ENCODE measurements at places on chromosomes 2 and 18.
A peak's percentile ranks its signal among the peaks of the same experiment; 100 is the strongest.

DNA sequence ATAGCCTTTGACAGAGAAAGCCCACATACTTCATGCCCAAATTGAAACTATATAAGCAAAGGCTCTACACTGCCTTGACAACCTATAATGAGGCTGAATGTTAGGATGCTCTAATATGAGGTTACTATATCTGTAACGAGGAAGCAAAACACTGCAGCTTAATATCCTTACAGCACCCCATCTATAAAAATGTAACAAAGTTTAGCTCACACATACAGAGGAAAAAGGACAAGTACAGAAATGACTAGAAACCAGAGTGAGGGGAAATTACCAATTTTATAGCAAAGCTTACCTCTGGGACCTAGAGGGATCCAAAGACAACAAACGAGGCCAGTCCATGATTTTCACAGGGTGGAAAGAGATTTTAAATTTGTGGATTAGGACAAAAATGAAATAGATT is 138.5 kb downstream of the COL4A4 start:
- no peak for DNase-seq

DNA sequence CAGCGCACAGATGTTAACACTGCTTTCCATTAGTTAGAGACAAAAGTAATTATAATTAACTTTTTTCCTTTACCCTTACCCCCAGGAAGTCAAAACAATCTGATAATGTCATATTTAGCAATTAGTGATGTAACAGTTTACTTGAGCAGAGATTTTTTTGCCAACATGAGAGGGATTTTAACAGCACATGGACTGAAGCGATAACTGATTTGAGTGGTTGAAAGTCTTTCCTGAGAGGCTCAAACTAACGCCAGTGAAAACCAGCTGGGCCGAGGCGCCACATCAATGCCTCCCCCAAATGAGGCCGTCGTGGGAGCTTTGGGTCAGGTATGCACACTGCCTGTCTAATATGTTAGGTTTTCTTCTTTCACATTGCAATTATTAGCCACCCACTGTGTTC is 469.9 kb upstream of the SMIM21 start:
- no peak for DNase-seq

DNA sequence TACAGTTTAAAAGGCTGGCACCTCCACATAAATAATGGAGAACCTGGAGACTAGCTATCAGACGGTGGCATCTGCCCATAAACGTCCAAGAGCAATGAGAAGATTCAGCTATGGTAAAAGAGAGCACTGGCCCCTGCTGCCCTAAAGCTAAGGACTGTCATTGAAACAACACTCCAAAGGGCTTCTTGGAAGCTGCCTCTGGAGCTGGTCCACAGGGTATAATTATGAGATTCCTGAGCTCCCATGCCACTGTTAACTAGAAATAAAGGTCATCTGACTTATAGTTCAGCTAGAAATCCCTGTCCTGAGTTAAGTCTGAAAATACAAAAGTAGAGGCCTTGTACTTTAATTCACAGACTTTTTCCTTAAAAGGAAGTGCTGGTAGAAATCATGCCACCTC is 39.9 kb upstream of the RBMS1 start:
- DNase-seq: no peak

- DNase-seq: no peak
These were observed 879.2 kb upstream of the DDX18 start for GRCh38 chr2:116935097-116935814.

- no peak for DNase-seq
These were observed 16.2 kb upstream of the SSB start for GRCh38 chr2:169782513-169782912.

- DNase-seq: no peak
These were observed 62.7 kb upstream of the LYPD1 start for GRCh38 chr2:132732694-132733093.

GRCh38 chr18:27564066-27564465 is 379.0 kb upstream of the CHST9 start:
- no peak for DNase-seq

DNA sequence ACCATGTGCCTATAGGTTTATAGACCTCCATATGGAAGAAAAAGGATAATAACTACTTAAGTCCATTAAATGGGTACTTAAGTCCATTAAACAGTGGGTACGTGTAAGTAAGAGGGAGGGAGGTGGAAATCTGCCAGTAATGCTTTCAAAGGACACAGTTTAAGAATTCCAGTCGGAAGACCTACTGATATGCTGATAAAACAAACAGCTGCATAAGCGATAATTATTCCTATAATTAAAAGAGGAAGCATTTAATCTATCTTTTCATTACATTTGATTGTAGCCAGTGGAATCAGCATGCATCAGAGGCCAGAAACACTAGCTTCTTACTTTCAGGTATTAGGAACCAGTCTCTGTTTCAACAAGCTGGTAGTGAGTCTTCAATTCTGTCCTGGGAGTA is 96.4 kb upstream of the DDX18 start:
- no peak for DNase-seq

DNA sequence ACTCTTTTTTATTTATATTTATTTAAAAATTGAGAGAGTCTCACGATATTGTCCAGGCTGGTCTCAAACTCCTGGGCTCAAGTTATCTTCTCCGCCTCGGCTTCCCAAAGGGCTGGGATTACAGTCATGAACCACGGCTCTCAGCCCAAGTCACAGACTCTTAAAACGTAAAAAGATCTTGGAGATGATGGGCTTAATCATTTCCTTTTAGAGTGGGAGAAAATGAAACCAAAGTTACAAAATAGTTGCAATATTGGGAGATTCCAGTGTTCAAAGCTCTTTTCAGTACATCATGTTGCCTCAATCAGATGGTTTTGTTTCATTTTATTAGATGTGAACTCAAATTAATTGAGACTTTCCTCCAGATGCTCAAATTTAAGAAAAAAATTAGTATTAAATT is 151.4 kb upstream of the XPO1 start:
- no peak for DNase-seq

DNA sequence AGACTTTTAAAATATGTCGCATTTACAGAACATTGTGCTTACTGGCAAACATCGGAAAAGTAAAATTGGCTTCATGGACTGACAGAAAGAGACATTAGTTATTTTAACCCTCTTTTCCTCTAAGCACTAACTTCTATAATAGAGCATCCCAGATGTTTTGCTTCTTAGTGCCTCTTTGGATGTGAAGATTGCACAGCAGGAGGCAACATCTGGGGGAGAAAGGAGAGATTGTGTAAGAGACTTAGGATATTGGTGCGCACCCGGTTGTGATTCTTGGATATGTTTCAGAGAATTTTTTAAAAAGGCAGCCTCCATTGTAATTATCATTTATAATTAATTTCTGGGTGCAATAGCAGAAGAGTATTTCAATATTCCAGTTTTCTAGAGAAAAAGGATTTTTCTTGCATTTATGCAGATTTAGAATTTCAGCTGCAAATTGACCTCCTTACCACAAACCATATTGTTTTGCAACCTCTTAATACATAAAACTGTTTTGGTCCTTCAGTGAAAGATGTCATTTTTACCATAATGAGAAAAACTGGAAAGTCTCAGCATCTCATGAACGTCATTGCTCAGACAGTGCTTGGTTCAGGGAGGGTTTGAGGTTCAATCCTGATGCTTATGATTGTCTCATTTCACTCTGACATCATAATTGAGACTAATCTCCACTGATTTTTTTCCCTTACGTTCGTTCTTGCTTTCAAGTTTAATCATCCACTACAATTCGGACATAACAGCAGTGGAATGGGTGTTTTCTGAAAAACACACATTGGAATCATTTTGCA is 404.3 kb downstream of the ZNF521 start:
- DNase-seq: no peak

DNA sequence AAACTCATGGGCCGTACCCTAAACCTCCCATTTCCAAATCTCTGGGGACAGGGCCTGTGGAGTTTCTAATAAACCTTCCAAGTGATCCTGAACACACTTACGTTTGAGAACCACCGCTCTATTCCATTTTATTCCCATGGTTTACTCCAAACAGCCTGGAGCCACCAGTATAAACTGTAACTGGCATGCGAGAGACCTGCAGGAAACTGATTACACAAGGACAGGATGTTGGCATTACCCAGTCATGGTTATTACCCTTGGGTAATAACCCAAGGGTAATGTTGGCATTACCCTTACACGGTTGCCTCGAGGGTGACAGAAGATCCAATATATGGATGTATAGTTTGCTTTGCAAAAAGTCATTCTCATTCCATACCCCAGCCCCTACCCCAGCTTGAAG is 37.0 kb upstream of the YPEL5 start:
- peak; percentile 7 for DNase-seq

- DNase-seq: no peak
These were observed 5.5 kb upstream of the ECEL1 start for GRCh38 chr2:232492963-232493700.

DNA sequence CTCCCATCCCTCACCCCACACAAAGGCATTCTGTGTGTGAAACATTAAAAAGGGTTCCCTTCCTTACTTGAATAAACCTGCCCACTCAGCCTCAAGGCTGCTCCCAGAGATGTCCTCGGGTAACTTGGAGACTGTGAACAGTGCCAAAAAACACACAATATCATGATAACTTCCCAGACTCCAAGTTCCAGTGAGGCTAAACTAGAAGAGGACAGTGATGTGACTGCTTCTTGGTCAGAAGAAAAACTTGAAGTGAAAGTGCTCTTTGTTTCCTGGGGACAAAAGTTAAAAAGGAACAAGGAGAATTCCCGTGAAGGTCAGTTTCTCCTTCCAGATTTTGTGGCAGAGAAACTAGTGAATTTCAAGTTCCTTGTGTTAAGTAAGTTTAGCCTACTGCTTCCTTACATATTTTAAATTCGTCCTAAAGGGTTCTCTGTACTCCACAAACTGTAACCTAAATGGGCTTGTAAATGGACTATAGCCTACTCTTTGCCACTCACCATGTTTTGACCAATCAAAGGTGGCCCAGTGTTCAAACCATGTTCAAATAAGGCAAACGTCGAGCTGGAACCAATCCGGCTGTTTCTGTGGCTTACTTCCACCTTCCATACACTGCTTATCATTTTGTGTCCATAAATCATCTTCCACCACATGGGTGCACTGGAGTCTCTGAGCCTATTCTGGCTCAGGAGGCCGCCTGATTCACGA is 20.4 kb downstream of the TPRKB start:
- no peak for DNase-seq

GRCh38 chr2:152099367-152100050 is 665 bp upstream of the CACNB4 start:
- DNase-seq: no peak

- no peak for DNase-seq
These were observed 72.9 kb downstream of the CCBE1 start for GRCh38 chr18:59624369-59624765.

DNA sequence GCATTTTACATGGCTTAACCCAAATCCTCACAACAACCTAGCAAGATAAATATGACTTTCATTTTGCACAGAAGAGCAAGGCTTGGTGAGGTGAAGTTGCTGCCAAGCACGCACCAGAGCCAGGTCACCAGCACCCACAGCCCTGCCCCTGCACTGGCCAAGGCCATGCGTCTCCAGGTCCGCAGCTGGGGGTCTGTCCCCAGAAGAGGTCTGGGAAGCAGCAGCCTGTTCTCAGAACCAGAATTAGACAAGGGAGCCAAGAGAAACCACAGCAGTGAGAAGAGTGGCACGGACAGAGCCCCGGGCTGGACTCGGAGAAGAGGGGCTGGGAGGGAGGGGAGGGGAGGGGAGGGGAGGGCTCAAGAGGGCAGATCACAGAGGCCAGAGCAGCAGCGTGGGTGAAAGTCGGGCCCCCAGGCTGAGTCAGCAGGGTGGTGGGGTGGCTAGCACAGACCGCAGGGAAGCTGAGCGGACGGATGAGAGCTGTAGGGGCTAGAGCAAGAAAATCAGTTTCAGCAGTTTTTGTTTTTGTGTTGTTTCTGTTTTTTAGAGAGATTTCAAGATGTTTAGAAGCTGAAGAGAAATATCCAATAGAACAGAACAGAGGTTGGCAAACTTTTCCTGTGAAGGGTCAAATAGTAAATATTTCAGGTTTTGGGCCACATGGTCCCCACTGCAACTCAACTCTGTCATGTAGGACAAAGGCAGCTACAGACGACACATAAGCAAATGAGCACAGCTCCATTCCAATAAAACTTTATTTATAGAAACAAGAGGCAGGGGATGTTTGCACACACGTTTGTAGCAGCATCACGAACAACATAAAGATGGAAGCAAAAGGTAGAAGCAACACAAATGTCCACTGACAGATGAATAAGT is 7.4 kb upstream of the MTERF4 start:
- no peak for DNase-seq

DNA sequence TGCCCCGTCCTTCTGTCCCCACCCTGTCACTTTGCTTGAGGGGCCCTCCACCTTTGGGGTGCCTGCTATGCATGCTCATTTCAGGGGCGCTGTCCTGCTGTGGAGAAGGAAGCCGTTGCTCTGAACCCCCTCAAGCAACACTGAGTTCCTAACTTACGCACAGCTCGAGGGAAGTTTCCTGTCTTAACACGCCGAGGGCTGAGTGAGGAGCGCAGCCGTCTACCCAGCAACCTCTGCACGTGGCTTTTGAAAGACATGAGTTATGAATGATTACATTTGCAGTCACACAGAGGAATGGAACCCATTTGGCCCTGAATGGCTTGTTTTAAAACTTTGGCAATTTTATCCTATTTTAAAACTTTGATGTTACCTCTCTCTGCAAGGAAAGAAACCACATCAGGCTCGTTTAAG is 14.0 kb downstream of the RAMP1 start:
- no peak for DNase-seq

GRCh38 chr2:50290718-50291117 is 741.2 kb downstream of the NRXN1 start:
- DNase-seq: no peak

DNA sequence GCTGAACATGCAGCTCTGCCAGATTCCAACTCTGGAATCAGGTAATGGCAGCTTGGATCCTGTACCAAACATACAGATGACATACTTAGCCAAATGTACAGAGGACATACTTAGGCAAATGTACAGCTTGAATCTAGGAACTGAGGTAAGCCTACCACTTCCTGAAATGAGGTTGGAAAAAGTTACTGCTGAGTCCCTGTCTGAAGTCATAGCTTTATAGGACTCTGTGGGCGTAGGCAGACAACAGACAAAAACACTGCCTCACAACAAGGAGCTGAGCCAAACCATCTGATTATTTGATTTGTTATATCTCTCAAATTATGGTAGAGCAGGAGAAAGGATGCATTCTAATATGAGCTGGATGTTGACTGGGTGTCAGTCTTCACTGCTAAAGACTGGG is 290.2 kb upstream of the TCF4 start:
- DNase-seq: no peak

- DNase-seq: no peak
These were observed 141.9 kb upstream of the KCNJ3 start for GRCh38 chr2:154556607-154557006.

GRCh38 chr18:49368161-49368875 is 92.1 kb downstream of the DYM start:
- no peak for DNase-seq
